Posterior vena cava (tissue), 2 donors: ENCODE measurements at places on chromosomes 2 and 18. TPM values are rescaled to one million over a fixed set of nuclear protein-coding genes. Genes with fewer than 3 reads are reported as not detected.

DNA sequence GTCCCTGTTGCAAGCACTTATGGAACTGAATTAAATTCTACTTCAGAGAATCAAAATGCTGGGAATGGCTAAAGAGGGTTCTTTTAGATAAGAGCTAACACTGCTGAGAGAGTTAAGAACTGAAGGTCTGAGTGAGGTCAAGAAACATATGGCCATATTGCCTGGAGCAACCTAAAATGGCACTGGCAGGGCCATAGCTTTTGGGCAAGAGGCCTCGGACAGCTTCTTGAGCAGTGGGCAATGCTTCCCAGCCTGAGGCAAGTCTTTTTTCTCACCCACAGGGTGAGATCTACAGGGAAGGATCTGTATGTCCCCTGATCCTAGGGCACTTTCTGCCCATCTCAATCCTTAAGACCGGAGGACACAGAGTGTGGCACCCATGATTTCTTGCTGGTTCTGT, 244.6 kb upstream of the NT5C1B start:
- DNase-seq, result no peak

The KDM3A gene
- total RNA-seq, result 46.0 TPM

DNA sequence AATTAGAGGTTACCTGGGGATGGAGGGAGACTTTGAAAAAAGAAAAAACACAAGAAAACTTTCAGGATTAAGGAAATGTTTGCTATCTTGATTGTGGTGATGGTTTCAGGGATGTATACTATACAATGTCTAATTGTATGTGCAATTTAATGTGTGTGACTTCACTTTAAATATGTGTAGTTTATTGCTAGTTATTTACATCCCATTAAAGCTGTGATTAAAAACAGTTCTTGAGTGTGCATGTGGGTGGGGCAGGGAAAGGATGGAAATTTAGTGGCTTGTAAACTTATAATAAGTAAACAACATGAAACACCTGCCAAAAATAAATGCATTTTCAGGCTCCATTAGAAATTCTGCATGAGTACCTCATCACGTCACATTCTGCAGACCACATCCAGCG, 167.0 kb downstream of the MYO5B start:
- no peak for DNase-seq

The COL4A3 gene
- 0.42 TPM for total RNA-seq

- DNase-seq, result no peak
These were observed at the start of gene KIF1A for GRCh38 chr2:240819858-240820606. TSS of gene KIF1A (minus strand) at chr2:240820219. CDS start at chr2:240797752, 22,467 bp downstream.

DNA sequence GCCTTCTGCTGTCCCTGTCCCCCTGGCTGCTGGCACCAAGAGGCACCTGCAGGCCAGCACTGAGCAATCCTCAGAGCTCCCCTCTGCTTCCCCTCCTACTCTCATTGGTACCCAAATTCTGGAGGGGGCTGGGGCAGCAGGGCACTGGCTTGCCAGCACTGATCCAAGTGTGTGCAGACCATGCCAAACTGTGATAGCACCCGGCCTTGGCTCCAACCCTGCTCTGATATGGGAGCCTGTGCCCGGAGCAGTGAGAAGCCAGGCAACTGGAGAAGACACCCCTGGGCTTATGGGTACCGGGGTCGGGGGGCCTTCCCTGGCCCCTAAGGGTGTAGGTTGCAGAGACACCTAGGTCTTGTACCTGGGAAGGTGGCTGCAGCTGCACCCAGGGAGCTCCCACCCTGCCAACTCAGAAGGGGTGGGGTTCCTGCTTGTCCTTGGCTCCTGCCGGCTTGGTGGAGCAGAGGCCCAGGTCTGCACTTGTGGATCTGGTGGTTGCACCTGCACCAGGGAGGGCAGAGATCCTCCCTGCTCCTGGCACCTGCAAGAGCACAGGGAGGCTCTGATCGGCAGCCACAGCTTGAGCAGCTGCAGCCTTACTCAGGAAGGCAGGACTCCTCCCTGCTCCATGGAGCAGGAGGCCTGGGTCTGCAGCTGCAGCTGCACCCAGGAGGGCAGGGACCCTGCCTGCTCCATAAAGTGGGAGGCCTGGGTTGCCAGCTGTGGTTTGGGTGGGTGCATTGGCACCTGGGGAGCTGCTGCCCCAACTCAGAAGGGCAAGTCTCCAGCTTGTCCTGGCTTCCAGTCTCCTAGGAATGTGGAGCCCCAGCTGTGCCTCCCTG, 96.3 kb downstream of the BCL2L11 start:
- DNase-seq, result no peak

- DNase-seq, result peak; percentile 77
These were observed 62.7 kb downstream of the RTP5 start for GRCh38 chr2:241931976-241932898.

DNA sequence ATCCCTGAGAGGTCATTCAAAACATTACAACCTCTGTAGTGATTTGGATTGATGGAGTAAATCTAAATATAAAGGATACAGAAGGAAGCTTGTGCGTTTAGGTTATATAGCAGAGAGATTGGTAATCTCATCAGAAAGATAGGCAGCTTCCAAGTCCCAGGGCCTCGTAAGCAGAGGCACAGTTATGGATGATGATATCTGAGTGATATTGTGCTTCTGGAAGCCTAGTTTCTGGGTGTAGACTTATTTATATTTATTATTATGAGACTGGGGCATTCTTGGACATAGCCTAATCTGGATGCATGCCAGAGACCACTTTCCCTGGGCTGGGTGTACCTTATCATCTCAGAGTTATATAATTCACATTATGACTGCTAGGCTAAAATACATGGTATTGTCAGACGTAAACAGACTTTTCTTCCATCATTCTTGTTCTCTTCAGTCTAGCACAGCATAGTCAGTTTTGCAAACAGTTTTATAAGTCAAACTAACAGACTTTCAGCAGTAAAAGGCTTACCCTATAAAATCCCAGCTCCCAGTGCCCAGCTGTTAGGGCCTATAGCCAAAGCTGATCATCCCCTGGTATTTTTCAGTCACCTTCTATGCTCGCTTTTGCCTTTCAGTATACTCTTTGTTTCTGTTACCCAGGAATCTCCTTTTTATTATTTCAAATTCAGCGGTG, 47.9 kb downstream of the RAB3GAP1 start:
- DNase-seq, result no peak

GRCh38 chr18:50816419-50817166, 3.2 kb downstream of the MRO start:
- no peak for DNase-seq
